ENCODE measurements at places on chromosomes 2 and 18.

DNA sequence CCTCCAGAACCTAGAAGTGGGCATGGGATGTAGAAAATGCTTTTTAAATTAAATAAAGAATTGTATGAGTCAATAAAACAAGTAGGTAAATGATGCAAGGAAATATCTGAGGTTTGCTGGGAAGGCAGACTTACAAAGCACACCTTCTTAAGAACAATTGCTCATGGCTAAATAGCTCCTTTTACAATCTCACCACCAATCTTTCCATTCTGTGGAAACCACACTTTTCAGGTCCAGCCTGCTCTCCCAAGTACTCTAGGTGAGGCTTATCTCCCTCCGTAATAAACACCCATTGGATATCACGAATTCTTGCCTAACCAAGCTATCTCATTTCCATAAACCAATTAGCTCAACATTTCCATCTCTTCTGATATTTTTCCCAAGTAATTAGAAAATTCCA is 91.5 kb upstream of the SLC8A1 start:
- no peak for DNase-seq

GRCh38 chr2:54370405-54371104 is 85.6 kb upstream of the SPTBN1 start:
- no peak for DNase-seq

GRCh38 chr2:9206991-9207640 is 504 bp downstream of the ASAP2 start:
- no peak for DNase-seq

DNA sequence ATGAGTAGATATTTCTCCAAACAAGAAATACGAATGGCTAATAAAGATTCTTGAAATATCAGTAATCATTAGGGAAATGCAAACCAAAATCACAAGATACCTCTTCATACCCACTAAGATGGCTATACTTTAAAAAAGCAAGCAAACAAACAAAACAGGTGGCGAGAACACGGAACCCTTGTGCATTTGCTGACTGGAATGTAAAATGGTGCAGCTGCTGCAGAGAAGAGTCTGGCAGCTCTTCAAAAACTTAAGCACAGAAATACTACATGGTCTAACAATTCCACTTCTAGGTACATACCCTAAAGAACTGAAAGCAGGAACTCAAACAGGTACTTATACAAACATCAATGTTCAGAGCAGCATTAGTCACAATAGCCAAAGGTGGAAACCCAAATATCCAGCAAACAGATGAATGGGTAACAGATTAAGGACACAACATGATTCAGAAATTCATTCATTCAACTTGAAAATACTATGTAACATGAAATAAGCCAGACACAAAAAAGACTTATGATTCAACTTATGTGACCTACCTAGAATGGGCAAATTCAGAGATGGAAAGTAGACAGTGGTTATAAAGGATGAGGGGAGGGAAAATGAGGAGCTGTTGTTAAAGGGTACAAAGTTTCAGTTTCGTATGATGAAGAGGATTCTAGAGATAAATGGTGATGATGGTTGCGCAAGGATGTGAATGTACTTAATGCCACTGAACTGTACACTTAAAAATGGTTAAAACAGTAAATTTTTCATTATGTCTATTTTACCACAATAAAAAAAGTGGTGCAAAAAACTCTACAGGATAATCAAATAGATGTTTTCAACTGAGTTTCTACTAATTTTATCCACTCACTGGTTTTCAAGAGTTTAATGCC is 26.9 kb upstream of the GPR75 start:
- no peak for DNase-seq

GRCh38 chr18:13240060-13240725 is 21.6 kb downstream of the LDLRAD4 start:
- no peak for DNase-seq

- DNase-seq: no peak
These were observed 60.6 kb downstream of the ACKR3 start for GRCh38 chr2:236629961-236630872.

DNA sequence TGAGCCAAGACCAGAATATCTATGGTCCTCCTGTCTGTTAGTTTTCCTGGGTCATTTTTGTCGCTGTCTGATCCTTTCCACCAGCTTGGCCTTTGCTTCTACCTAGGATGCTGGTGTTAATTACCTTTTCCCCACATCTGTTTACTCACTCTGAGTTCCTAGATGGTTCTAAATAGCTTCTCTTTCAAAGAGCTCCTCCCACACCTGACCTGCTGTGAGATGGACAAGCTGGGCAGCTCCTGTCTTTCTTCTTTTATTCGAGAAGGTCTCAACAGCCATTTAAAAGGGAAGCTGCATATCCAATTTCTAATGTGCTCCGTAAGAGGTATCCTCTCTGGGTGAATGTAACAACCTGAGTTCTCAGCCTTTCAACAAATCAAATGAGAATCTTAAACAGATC is 156.2 kb downstream of the HRH4 start:
- DNase-seq: peak; percentile 16

All from DMS153 (cell line).